ENCODE measurements at places on chromosomes 12 and 14.

DNA sequence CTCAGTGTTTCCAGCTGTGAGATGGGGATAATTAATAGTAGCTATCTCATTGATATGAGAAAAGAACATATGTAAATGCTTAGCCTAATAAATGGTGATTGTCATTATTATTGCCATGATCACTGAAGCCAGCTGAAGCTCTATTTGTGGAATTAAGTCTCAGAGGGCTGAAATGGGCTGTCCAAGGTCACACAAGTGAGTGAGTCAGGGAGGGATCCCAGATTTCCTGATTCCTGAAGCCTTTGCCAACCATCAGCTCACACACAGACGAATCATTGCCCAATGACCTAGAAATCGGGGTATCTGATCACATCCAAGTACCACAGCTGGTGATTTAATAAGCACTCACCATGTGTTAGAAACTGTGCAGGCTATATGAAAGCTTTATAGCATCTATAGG lies 21.6 kb upstream of the TMEM229B start:
- DNase-seq: no peak

DNA sequence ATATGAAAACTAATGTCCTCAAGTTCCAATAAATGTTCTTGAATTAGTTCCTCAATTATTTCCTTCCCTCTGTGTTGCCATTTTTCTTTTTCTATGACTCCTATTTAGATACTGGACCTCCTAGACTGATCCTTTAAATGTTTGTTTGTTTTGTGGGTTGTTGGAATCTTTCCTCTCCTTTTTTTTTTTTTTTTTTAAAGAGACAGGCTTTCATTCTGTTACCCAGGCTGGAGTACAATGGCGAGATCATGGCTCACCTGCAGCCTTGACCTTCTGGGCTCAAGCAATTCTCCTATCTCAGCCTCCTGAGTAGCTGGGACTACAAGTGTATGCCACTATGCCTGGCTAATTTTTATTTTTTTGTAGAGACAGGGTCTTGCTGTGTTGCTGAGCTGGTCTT lies 9.6 kb downstream of the PRKAG1 start:
- no peak for DNase-seq

- no peak for DNase-seq
Observed at GRCh38 chr12:7608184-7608911, 57.4 kb downstream of the APOBEC1 start.

DNA sequence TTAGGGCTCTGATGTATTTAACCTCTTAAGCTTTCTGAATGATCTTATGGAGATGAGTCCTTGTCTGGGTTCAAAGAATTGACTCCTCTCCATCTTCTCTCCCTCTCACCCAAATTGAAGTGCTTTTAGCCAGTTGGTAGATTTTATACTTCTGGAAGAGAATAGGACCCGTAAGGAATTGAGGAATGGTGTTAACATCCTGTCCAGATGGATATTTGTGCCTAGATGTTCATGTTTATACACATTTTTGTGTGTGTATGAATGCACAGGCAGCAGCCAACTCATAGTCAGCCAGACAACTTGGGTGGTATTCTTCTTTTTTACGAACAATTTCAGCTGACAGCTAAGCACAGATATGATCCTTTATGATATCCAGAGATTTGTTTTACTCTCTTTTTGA lies 449.6 kb upstream of the RGS6 start:
- no peak for DNase-seq

GRCh38 chr12:101746661-101747060 lies 7.4 kb upstream of the SYCP3 start:
- DNase-seq: no peak

- DNase-seq: no peak
Observed at GRCh38 chr12:76866151-76866567, 12.7 kb downstream of the CSRP2 start.

- no peak for DNase-seq
Observed at GRCh38 chr14:96286251-96286650, 30.2 kb downstream of the BDKRB1 start.

DNA sequence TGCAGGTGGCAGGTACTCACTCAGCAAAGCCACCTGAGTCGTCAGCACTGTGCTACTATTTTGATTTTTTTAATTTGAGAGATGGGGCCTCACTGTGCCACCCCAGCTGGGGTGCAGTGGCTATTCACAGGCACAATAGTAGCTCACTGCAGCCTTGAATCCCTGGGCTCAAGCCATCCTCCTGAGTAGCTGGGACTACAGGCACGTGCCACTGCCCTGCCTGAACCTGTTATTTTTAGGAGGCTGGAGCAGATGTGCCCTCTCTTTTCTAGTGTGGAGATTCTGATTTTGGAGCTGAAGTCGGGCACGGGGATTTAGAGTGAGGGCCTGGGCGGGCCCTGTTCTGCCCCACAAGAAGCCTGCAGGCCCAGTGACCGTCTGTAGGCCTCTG lies 17.3 kb downstream of the SLC25A47 start:
- DNase-seq: no peak

DNA sequence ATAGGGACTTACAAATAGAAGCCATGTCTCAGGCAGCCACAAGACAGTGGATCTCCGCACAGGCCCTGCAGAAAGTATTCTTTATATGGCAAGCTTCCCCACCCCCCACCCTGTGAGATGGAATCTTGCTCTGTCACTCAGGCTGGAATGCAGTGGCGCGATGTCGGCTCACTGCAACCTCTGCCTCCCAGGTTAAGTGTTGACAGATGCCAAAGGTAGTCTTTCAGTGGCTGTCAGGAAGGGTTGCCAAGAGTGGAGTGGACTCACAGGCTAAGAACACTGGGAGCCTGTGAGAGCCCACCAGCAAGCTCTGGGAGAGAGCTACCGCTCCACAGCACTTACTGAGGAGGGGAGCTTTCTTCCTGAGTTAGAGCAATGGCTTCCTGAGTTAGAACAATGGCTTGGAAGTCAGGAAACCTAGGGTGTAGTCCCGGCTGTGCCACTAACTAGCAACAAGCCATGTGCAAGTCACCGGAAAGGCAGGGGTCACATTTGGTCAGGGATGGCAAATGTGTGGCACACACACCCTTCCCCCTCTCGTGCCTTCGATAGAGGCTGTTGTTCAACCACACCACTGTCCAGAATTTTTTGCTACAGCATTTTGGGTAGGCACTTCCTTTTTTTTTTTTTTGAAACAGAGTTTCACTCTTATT lies 2.6 kb downstream of the RNASE1 start:
- DNase-seq: no peak

- no peak for DNase-seq
Observed at GRCh38 chr14:72517736-72518135, 376.2 kb downstream of the DPF3 start.

DNA sequence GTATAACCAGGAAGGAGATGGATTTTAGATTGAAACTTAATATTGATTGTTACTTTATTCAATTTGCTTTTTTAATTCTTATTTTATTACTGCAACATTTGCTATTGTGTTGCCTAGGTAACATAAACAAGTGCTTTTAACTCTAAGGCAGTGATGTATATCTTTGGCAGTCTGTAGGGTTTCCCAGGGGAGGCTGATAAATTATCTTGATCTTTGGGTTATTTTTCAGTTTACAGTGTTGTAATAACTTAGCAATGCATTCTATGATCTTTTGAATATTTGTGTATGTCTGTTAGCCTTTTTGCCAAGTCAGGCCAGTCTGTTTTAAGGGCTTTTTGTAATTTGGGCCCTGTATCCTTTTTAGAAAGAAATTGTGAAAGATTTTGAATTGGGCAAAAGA lies 7.8 kb upstream of the DTD2 start:
- DNase-seq: no peak

- no peak for DNase-seq
Observed at GRCh38 chr12:18411453-18411852, 150.1 kb downstream of the PIK3C2G start.

GRCh38 chr14:65239938-65240296 lies 137.6 kb upstream of the MAX start:
- DNase-seq: peak; percentile 7

DNA sequence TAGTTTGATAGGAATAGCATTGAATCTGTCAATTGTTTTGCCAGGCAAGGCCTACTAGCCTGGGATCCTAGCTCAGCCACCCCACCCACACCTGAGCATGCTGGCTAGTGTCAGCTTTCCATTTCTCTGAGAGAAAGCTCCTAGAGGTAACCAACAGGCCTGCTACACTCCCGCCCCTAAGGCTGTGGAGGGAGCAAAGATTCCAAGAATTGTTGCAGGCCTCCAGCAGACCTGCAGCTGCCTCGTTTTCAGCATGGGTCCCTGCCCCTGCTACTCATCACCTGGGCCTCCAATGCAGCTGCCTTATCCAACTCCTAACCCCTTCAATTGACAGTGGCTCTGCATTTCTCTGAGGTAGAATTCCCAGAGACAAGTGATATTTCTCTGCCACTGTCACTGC lies 852.4 kb upstream of the MDGA2 start:
- DNase-seq: no peak

DNA sequence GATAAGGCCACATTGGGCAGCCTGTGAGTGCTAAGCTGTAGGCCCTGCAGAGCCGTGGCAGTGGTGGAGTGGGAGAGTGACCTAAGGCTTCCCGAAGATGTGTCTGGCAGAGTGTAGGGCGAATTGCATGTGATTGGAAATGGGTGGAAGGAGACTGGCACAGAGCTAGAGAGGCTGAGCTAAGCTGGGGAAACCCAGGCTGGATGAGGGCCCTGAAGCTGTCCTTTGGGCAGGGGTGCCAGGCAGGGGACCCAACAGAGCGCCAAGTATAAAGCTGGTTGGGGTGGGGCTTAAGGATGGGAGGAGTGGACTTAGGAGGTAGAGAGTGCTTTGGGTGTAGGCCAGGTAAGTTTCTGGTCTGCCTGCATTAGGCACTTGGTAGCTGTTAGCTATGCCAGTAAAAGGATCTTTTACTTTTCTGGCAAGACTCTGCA lies 47.9 kb downstream of the WDR20 start:
- DNase-seq: no peak

- DNase-seq: no peak
Observed at GRCh38 chr12:100473716-100474150, at the start of gene NR1H4. NR1H4 (plus strand) TSS chr12:100473866; CDS start chr12:100493324, 19,458 bp downstream.

- DNase-seq: no peak
Observed at GRCh38 chr12:87381742-87382141, 647.5 kb downstream of the C12orf50 start.

- no peak for DNase-seq
Observed at GRCh38 chr14:75246546-75247285, 31.9 kb upstream of the FOS start.

DNA sequence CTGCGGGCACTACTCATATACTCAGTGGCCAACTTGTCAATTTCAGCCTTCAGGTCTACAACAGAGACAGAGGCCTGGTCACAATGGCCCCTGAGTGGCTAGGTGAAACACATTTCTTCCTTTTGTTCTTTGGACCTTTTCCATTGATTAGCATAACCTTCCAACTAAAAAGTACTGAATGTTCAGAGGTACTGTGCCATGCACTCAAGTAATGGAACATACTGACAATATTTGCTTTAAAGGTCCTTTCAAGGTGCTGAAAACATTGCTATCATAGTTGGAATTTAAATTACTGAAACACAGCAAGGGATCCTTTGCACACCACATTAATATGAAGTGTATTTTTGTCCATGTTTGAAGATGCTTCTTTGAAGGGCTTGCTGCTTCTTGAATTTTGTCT lies 6.1 kb upstream of the ACRBP start:
- no peak for DNase-seq

DNA sequence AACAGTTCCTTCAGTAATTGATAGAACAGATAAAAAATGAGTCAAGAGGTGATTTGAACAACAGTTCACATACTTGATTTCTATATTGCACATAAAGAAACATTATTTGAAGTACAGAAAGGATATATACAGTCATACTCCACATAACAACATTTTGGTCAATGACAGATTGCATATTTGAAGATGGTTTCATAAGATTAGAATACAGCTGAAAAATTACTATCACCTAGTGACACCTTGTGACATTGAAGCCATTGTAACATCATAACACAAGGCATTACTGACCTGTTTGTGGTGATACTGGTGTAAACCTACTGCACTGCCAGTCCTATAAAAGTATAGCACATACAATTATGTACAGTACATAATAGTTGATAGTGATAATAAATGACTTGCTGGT lies 43.1 kb upstream of the ABCC9 start:
- no peak for DNase-seq

- peak; percentile 64 for DNase-seq
Observed at GRCh38 chr14:32939254-32940065, 781 bp downstream of the NPAS3 start.

GRCh38 chr14:92656306-92657081 lies 91.9 kb downstream of the LGMN start:
- no peak for DNase-seq

DNA sequence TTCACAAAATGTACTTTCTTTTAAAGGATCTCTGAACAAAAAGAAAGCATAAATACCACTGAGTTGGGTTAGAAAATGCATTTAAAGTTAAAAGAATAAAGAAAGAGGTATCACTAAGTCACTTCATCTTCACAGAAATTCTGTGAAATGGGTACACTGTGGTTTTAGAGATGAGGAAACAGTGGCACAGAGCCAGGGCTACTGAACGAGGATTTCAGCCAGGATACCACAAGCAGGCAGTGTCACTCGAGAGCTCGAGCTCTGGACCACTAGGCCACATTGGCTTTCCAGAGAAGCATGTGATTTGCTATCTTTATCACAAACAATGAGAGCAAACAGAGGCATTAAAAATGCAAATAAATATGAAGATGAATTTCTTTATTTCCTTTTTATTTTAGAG lies 51.0 kb downstream of the WDHD1 start:
- DNase-seq: no peak

DNA sequence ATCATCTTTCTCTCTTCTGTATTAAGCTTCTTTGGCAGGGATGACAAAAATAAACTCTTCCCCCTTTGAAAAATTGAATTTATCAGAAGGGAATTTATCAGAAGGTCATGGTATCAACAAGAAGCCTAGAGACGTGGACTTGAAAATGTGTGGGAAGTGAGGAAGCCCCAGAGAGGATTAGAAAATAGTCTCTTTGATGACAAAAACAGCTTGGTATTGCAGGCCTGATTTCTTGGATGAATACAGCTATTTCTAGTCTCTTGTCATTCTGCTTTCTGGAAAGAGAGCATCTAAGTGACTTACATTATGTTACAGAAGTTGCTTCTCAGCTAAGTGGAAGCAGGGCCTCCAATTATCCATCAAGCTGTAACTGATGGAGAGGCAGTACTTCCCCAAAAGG lies 111.1 kb downstream of the KITLG start:
- no peak for DNase-seq

GRCh38 chr14:101963052-101963451 lies 1.3 kb upstream of the DYNC1H1 start:
- DNase-seq: no peak

- DNase-seq: no peak
Observed at GRCh38 chr12:1284611-1285010, 293.6 kb downstream of the ERC1 start.

DNA sequence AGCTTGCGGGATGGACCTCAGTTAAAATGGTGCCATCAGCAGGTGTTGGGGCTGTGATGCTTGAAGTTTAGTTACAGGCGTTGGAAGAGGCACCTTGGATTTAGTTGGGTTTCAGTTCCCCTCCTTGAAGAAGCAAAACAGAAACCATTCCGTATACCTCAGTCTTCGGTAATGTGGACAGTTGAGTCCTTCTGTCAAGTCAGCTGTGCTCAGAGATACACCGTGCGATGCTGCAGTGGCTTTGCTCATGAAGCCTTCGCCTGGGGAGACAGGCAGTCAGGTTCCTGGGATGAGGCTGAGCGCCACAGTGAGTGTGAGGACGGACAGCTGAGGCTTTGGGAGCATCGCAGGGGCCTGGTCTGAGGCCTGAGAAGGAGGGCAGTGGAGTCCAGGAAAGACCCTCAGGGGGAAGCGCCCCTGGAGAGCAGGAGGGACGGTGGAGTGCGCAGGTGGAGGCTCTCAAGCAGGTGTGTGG lies 7.4 kb downstream of the RAN start:
- no peak for DNase-seq

GRCh38 chr14:95774265-95775160 lies 60.6 kb upstream of the TCL1A start:
- peak; percentile 64 for DNase-seq
